Effector CD4-positive, alpha-beta T cell (primary cell): ENCODE measurements at places on chromosomes 5 and 9.

DNA sequence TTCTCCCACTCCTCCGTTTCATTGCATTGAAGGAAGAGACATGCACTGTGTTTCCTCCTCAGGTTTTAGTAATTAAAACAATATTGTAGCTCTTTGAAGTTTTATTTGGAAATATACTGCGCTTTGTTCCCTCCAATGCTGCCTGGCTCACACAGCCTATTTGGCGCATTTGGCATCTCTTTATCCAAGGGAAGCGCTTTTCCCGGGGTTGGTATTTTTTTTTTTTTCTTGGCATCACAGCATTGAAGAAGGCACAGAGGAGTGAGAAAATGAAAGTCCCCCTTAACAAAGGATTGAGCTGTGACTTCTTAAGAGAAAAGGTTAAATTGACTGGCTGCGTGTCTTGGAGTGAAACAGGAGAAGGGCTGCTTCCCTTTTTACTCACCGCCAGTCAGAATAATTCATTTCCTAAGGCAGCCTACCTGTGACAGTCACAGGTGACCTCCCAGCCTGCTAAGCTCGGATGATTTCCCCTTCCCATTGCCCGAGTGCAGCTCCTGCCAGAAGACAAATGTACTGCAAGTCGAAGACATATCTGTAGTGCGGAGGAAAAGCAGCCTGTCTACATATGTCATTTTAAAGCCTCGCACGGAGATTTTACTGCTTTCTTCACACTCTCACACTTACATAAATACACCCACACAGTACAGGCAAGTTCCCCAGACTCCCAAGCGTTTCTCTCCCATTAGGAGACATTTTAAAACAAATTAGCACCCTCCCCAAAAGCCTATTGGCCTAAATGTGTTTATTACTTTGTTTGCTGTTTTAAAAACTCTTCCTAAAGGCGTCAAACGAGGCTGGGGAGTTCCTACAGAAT is 665.5 kb upstream of the ZNF608 start:
- DNase-seq: no peak

- no peak for DNase-seq
Observed at GRCh38 chr5:135568246-135568645, 10.5 kb downstream of the CXCL14 start.

- DNase-seq: no peak
Observed at GRCh38 chr5:179768326-179769085, 25.3 kb upstream of the LTC4S start.

GRCh38 chr9:120755810-120756434 is 37.3 kb downstream of the FBXW2 start:
- peak; percentile 63 for DNase-seq

- DNase-seq: no peak
Observed at GRCh38 chr5:148902478-148902877, 76.1 kb downstream of the ADRB2 start.

GRCh38 chr5:34827588-34828506 is 11.1 kb upstream of the TTC23L start:
- no peak for DNase-seq

- DNase-seq: no peak
Observed at GRCh38 chr5:14342306-14342705, 199.2 kb downstream of the TRIO start.

DNA sequence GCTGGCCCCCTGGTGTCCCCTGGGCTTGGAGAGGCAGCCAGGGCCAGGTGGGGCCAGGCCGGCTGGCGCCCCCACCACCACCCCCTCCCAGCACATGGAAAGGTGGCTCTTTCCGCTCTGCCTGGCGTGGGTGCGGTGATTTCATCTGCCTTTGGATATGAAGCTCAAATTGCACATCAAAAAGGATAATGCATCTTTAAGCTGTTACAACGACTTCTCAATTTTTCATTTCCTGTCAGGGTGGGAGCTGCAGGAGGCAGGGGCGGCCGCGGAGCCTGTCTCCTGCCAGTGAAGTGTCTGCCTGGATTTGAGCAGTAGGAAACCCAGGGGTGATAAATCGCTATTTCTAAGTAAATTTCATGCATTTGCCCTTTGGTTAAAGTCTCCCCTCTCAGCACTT is 169.2 kb upstream of the MVB12B start:
- DNase-seq: no peak

DNA sequence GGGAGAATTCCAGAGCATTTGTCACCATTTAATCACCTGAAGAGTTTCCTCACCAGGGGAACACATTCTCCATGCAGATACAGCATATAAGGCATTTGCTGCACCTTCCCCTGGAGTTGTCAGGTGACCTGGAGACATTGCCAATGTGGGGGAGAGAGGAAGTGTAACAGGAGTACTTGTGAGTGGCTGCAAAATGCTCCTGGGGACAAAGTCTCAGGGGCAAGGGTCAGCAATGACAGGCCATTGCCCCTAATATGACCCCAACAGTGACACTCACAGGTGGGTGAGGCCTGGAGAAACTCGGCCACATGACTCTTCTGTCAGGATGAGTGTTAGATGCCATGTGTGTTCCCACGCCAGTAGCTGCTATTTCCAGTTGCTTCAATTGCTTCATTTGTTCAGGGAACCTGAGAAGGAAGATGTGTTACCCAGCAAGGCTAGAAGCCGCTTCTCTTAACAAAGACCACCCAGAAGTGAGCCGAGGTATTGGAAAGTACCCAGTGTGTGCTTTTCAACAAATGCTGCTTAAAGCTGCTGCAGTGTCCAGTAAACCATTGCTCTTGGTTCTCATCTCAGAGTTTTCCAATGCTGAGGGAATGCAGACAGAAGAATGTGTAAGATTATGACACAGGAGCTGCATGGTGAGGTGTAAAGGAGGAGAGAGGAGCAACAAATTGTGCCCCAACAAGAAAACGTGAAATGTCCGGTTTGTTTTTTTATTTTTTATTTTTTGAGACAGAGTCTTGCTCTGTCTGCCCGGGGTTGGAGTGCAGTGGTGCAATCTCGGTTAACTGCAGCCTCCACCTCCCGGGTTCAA is 128.2 kb upstream of the SLC44A1 start:
- no peak for DNase-seq

GRCh38 chr5:136090319-136090718 is 42.3 kb upstream of the SMAD5 start:
- DNase-seq: no peak

GRCh38 chr5:89128092-89128491 is 245.1 kb upstream of the MEF2C start:
- no peak for DNase-seq

DNA sequence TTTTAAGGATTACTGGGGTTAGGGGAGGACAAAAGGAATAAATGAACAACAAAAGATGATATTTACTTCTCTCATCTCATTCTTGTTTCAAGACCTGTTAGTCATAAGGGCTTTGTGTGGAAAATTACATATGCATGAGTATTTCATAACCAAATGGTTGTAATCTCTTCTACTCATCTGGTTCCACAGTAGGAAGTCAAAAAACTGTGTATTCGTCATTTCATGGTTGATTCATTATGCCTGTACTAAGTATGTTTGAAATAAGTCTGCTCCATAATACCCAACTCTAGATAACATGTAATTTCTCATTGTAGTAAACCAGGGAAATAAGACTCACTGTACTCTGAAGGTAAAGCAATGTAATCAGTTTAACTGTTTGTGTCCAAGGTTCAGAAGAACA is 212.9 kb downstream of the ARRDC3 start:
- DNase-seq: no peak

GRCh38 chr5:177328545-177329231 is 17.0 kb upstream of the MXD3 start:
- DNase-seq: no peak

- DNase-seq: no peak
Observed at GRCh38 chr5:175842506-175842905, 28.9 kb upstream of the CPLX2 start.

- no peak for DNase-seq
Observed at GRCh38 chr5:135488727-135489465, 36.7 kb upstream of the TIFAB start.

- no peak for DNase-seq
Observed at GRCh38 chr5:169450464-169450863, 133.1 kb upstream of the SPDL1 start.

GRCh38 chr9:6665628-6666027 is 20.1 kb upstream of the GLDC start:
- DNase-seq: no peak

- no peak for DNase-seq
Observed at GRCh38 chr5:145768863-145769262, 66.3 kb downstream of the PRELID2 start.

- no peak for DNase-seq
Observed at GRCh38 chr9:127248241-127248640, 16.3 kb upstream of the GARNL3 start.

DNA sequence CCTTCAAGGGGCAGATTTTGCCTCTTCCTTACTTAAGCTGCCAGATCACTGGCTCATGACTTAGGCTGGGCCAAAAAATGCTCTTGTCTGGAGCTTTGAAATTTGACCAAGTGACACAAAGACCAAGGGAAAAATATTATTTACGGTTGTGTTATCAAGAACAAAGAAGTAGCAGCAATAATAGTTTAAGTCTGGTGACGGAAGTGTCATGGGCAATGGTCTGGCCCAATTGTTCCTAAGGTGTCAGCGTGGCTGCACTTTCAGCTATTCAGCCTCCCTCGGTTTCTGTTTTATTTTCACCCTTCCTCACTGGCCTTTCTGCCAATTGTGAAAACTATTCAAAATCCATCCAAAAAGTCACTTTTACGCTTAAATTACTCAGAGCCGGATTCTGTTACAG is 185.3 kb downstream of the CDH18 start:
- no peak for DNase-seq

DNA sequence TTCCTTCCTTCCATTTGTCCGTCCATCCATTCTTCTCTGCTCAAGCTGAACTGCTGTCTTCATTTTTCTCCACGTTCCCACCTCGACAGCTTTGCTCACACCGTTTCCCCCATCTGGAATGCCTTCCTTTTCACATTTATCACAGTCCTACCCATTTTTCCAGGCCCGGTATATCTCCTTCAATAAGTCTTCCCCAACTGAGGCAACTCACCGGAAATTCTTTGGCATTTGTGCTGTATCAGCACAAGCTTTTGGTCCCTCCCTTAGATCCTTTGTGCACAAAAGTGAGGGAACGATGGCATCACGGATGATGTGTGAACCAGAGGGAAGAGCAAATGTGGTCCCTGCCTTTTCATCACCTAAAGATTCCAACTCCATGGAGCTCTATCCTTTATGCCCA is 45.6 kb upstream of the INSYN2B start:
- no peak for DNase-seq

DNA sequence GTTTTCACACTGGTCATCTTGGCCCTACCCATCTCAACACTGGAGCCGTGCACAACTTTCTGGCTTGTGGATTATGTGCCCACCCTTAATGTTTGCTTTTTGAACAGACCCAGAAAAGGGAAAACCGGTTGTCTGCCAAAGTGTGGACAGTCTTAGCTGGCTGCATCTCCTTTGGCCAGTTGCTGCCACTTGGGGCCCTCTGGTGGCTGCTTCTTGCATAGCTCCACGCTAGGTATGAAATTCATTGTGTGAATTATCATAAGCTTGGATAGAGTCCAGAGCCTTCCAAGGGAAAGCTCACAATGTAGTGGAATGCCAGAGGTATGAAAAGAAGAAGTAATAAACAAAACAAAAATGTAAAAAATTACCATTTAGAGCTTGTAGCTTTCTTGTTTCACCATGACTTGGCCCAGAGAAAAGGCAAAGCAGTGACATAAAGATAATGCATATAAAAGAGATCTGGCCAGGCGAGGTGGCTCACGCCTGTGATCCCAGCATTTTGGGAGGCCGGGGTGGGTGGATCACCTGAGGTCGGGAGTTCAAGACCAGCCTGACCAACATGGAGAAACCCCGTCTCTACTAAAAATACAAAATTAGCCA is 12.5 kb upstream of the SLC36A3 start:
- no peak for DNase-seq

DNA sequence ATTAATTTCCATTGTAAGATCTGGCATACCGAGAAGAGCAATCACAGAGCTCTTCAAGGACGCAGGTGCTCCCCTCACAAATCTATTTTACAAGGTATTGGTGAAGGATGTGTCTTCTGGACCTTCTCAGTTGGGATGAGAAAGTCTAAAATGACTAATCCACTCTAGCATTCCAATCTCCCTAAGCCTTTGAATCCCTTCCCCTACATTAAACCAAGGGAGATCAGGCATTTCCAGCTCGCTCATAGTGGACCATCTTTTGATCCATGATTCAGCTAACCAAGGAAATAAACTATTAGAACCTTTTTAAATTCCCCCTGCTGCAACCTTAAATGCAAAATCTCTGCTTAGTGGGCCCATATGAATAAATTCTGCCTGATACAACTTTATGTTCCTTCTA is 95.9 kb upstream of the FBN2 start:
- DNase-seq: no peak

DNA sequence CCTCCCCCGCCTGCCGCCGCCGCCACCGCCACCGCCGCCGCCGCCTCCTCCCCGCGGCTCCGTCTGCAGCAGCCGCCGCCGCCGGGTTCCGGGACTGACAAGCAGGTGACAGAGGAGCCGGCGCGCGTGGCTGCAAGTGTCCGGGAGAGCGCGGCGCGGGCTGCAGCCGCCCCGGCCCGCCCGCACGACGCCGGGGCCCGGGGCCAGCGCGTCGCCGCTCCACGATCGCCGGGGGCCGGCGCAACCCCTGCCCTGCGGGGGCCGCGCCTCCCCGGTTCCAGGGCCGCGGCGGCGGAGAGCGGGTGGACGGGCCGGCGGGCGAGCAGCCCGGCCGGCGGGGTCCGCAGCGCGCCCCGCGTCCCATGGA is 343 bp downstream of the LMX1B start:
- DNase-seq: no peak

DNA sequence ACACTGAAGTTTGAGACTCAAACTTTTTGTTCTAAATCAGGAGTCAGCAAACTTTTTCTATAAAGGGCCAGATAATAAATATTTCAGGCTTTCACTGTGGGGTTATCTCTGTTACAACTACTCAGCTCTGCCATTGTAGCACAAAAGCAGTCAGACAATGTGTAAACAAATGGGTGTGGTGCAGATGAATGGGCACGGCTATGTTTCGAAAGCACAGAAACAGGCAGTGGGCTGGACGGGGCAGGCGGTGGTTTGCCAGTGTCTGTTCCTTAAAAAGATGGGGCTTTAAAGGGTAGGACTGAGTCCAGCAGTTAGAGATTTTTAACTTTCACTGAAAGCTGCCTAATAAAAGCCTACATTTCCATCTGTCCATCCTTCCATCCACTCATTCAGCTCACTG is 48.9 kb downstream of the PFDN1 start:
- DNase-seq: no peak

DNA sequence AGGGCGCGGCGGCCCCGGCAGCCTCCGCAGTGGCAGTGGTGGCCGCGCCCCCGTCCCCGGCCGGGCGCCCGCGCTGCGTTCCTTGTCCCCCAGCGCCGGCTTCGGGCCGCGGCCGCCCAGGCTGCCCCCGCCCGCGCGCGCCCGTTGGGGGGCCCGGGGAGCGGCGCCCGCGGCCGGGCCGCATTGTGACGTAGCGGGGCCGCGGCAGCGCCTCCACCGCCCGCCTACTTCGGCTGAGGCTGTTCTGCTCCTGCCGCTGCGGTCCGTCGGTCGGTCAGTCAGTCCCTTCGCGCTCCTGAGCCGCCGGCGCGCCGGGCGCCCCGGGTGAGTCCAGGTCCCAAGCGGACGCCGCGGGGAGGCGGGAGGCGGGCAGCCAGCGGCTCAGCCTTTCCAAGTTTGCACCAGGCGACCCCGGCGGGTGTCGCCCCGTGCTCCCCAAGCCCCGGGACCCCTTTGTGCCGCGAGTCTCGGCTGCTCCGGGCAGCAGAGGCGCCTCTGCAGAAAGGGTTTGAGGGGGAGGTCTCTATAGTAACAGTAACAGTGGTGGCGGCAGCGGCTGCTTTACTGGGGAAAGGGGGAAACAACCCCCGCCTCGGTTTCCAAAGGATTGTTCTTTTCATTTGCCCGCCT is at the start of gene SNCAIP:
TSS of gene SNCAIP (plus strand) at position 277 of the 630 bp plus-strand sequence. CDS start 78,898 bp downstream, outside the sequence.
- DNase-seq: no peak

- no peak for DNase-seq
Observed at GRCh38 chr5:97067296-97067850, 75.0 kb downstream of the LIX1 start.
